ENCODE measurements at places on chromosomes 12 and 14.
A peak's percentile ranks its signal among the peaks of the same experiment; 100 is the strongest.

- DNase-seq = no peak
Observed at GRCh38 chr12:101671833-101672232, 25.6 kb upstream of the CHPT1 start.

GRCh38 chr12:46470036-46470627, 97.6 kb upstream of the SLC38A2 start:
- DNase-seq = no peak

GRCh38 chr14:100589071-100589759, 2.0 kb upstream of the BEGAIN start:
- peak; percentile 72 for DNase-seq

GRCh38 chr12:123045678-123046077, 65.2 kb downstream of the ARL6IP4 start:
- DNase-seq = peak; percentile 59

GRCh38 chr14:53924753-53925152, 31.9 kb downstream of the BMP4 start:
- no peak for DNase-seq
